ENCODE measurements at places on chromosomes 5 and 9. TPM values are rescaled to one million over a fixed set of nuclear protein-coding genes. Genes with fewer than 3 reads are reported as not detected.
A peak's percentile ranks its signal among the peaks of the same experiment; 100 is the strongest.

- DNase-seq, result peak; percentile 85
Measured at GRCh38 chr9:96025995-96026602, 150.6 kb downstream of the ERCC6L2 start.

- DNase-seq, result no peak
Measured at GRCh38 chr9:5868235-5868634, 22.5 kb upstream of the MLANA start.

DNA sequence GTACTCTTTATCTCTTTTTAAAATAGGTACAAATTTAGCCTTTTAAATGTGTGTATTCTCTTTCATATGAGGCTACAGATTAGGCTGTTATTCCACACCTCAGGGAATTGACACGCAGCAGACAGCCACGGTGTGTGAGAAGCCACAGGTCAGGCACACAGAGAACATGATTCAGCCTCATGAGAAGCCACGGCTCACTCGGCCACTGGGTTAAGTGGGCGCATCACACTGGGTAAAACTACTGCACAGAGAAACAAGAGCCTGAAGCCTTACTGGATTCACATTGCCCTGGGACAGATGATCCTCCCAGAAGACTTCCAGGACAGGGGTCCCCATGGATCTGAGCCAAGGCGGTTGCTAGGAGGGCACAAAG, 28.2 kb downstream of the LPCAT1 start:
- no peak for DNase-seq

- DNase-seq, result no peak
Measured at GRCh38 chr9:93953496-93954433, 1.4 kb downstream of the BARX1 start.

DNA sequence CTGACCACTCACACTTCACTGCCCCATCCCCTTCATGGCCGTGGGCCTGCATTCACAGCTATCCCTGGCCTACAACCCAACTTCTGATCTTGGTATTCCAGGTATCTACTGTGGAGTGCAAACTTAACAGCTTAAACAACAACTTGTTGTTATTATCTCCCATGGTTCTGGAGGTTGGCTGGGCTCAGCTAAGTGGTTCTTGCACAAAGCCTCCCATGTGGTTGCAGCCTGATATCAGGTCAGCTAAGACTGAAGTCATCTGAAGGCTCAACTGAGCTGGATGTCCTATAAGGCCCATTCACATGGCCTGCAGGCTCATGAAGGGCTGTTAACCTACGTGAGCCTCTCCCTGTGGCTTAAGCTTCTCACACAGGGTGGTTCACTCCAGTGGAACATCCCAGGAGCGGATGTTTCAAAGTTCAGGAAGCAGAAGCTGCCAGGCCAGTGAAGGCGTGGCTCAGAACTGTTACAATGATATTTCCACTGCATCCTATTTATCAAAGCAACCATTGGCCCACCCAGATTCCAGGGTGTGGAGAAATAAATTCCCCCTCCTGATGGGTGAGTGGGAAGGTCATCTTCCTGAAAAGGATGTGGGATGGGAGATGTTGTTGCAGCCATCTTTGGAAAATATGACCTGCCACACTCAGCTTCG, 30.0 kb upstream of the TRIO start:
- no peak for DNase-seq

GRCh38 chr5:135329066-135329912, 69.7 kb downstream of the MACROH2A1 start:
- DNase-seq, result no peak

DNA sequence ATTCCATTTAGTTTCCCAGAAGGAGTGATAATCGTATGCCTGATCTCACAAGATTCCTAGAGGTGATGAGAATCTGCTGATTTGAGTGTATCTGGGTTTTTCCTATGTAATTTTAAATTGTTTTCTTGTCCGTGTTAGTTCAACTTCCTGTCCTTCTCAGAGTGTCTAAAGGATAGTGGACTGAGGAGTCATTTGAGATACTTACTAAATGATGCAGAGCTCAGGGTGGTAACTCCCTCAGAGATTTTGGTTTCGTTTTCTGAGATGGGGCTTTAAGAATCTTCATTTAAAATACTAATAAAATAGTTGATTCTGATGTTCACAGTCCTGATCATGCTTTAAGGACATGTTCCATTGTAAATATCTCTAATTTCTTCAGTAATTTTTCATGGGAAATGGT, 30.3 kb downstream of the MELK start:
- no peak for DNase-seq

DNA sequence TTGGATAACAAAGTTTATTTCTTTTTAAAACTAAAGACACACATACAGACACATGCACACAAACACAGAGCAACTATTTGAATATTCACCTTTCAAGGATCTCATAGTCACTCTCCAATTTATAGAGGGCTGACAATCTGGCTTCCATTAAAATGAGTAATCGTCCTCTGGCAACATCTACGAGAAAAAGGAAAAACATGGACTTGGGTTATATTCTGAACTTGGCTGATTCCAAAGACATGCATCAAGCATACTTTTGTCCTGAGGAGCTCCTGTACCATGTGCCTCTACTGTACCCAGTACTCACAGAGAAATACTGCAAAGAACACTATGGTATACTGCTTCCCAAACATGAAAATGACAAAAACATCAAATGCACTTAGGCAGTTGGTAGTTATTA, 15.4 kb downstream of the IARS1 start:
- no peak for DNase-seq

DNA sequence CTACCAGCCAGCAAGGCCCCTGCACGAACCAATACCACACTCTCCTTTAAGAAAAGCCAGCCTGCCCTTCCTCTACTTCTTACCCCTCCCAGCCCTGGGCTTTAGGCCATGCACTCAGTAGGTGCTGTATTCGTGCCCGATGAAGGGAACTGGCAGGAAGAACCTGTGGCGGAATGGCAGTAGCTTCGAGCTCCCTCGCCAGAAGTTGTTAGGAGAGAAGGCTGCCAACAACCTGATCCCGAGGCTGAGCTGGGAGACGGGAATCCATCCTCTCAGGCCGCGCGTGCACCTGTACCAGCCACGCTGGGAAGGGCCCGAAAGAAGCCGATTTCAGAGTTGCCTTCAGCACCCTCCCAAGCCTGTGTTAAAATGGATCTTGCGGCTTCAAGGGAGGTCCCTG, 45.3 kb upstream of the AKNA start:
- DNase-seq, result no peak

DNA sequence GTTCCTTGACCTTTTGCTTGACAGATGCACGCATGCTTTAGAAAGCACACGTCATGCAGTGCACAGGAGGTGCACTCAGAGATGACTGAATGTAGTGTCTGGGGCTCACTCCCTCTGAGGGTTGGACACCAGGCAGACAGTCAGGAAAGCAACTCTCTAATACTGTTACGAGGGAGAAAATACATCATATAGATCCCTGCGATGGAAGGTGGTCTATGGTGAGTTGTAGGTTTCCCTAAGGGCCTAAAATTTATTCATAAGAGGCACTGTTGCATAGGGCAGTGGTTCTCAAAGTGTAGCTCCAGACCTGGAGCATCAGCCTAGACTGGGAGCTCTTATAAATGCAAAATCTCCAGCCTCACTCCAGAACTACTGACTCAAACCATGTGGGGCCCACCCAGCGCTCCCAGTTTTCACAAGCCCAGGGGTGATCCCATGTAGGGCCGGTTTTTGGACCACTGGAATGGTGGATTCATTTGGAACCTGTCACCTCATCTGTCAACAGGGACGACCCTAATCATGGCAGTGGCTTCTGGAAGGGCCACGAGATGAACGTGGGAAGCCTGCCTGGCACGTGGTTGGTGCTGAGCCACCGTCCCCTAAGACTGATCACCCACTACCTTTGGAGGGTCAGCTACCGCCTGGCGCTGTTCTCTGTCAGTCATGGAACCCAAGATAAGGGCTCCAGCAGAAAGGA, 16.8 kb upstream of the PHF19 start:
- DNase-seq, result no peak

DNA sequence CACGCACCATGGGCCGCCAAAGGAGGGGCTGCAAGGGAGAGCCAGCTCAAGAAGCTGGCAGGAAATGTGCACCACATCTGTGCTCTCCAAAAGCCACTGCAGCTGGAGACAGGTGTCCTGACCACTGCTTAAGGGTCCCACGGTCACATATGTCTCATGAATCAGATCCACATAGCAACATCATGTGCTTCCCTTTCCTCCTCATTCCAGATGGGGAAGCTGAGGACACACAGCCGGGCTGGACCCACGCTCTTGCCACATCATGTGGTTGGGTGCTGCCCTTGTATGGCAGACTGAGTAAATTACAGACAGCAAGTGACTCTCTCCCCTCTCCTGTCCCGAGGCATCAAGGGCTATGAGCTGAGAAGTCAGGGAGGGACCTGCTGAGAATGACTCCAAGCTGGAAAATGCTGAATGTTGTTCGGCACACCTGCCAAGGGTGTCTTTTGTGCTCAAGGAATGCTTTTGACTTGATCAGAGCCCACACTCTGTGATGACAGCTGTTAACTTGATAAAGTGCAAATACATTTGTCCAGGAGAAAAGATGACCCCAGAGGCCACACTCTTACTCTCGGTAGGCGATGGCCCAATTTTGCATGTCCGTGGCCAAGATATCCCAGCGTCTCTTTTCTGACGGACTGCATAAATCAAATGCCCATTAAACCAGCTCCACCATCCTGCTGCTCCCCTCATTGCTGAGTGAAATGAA, 58.2 kb downstream of the NSUN2 start:
- no peak for DNase-seq

- DNase-seq, result no peak
Measured at GRCh38 chr9:82302968-82303655, 314.5 kb downstream of the SPATA31D1 start.

DNA sequence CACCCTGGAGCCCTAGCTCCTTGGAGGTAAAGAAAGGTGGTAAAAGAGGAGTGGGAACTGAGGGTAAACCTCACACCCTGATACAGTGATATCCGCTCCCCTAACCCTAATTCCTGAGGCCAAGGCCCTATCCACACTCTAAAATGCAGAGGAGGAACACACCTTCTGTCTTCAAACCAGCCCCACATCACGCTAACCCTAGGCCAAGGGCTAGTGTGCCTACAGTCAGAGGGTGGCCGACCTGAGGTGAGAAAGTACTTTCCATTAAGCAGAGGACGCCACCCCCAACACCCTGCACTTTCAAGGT, 590 bp downstream of the HDAC3 start:
- DNase-seq, result no peak

GRCh38 chr5:139574641-139575312, 13.6 kb downstream of the UBE2D2 start:
- DNase-seq, result no peak

- DNase-seq, result no peak
Measured at GRCh38 chr9:94952565-94953373, 226.3 kb downstream of the AOPEP start.

DNA sequence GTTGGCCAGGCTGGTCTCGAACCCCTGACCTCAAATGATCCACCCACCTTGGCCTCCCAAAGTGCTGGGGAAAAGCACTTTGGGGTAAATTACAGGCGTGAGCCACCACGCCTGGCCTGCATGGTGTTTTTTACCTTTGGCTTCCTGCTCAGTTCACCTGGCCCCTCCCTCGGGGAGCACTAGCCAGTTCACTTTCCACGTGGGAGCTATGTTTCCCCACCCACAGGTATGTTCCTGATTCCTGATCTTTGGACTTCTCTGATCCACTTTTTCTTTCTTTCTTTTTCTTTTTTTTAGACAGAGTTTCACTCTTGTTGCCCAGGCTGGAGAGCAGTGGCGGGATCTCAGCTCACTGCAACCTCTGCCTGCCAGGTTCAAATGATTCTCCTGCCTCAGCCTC, 15.8 kb downstream of the DAB2IP start:
- DNase-seq, result no peak

DNA sequence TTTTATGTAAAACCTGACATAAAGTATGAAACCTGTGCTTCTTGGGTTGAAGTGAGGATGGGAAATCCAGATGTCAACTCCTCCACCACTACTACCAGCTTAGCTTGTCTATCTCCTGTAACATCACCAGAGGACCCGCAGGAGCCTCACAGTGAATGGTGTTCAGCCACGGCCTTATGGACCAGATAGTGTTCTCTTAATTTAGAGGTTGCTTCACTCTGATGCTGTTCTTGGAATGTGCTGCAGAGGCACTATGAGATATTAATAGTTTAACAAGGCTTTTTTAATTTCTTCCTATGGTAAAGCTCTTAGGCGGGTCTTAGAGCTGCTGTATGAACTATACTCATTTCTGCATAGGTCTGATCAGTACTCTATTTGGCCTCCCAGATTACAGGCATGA, 27.9 kb downstream of the NFX1 start:
- no peak for DNase-seq

Gene WDR38
- 1.3 TPM for polyA plus RNA-seq

Gene TIGD6
- 4.0 TPM for polyA plus RNA-seq

Gene LRRTM2
- 2.9 TPM for polyA plus RNA-seq

Gene C9
- polyA plus RNA-seq, result not detected

Gene ADAMTS6
- polyA plus RNA-seq, result 11.3 TPM

Gene ENTREP1
- 42.4 TPM for polyA plus RNA-seq

Gene CXCL14
- polyA plus RNA-seq, result 36.7 TPM

Gene STPG3
- polyA plus RNA-seq, result 1.4 TPM

Gene ST8SIA4
- polyA plus RNA-seq, result 10.7 TPM

Gene NSD1
- polyA plus RNA-seq, result 49.6 TPM

Gene PLCXD3
- polyA plus RNA-seq, result 0.07 TPM

Gene GABRA1
- 1.4 TPM for polyA plus RNA-seq

Gene PRELID1
- 84.9 TPM for polyA plus RNA-seq

Gene TMEFF1
- polyA plus RNA-seq, result 1.2 TPM

Data from left lung (tissue), 14 donors.